Epithelial cell of proximal tubule (primary cell): ENCODE measurements at places on chromosomes 16 and 17. TPM values are rescaled to one million over a fixed set of nuclear protein-coding genes. Genes with fewer than 3 reads are reported as not detected.

Gene FOXN1
- total RNA-seq, result not detected in 2 replicates

Gene LSM12
- 58.5 and 75.8 TPM in 2 replicates for total RNA-seq

Gene POLDIP2
- total RNA-seq, result 96.4 and 131 TPM in 2 replicates

Gene ACSM5
- 0.12 TPM in 1 of 2 replicates, not detected in the other for total RNA-seq

Gene LGALS9B
- not detected in 2 replicates for total RNA-seq

Gene TBX21
- total RNA-seq, result not detected in 2 replicates
